Amniotic stem cell (primary cell): ENCODE measurements at places on chromosomes 4 and X.

- no peak for DNase-seq
Observed at GRCh38 chr4:14054391-14054790, 426.9 kb upstream of the BOD1L1 start.

GRCh38 chr4:5866841-5867813 is 25.8 kb downstream of the CRMP1 start:
- no peak for DNase-seq

DNA sequence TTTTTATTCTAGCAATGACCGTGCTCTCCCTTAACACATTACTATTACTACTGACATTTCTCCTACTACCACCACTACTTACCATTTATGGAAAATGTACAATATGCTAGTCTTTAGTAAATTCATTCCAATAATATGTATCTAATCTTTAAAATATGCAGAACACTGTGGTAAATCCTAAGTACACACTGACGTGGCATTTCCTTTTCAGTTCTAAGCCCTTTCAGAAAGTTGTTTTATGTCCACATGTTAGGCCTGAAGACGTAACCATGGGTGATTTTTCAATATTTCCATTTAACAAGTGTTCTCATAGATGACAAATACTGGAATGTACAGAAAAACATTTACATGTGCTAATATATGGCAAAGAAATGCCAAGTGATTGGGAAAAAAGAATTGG is 268.6 kb upstream of the SLIT2 start:
- DNase-seq = peak; percentile 95

DNA sequence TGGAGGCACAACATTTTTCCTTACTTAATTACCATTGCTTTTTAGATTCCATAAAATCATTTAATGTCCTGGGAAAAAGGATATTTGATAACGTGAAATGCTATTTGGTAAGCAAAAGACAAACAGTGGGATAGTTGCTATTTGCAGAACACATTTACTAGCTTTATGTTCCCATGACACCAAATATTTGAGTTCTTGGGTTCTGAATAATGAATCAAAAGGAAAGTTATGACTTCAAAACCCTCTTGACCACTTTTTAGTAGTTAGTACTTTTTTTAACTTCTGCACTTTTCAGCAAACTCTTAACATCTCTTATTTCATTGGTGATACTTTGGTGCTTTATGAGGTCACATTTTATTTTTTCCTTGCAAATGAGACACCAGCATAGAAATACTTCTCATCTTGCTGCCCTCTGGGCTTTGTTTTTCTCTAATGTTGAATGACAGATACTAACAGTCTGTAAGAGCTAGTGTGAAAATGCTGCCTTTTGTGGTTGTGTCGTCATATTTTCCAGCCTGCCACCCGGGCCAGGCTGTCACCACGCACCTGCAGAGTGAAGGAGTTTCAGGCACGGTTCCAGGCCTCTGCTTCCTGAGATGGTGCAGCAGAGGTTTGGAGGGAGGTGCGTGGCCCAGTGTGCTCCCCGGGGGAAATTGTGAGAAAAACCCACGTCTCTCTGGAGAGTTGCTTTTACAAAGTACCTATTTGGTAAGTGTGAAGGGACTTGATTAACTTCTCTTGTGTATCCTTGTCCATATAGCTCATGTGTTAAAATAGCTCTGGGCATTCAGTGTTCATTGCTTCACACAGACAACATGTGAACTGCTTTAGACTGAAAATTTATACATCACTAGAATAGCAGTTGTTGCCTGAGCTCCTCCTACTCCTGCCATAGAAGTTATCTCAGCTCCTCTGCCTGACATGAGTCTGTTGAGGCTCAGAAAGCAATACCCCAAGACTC is 34.7 kb downstream of the MSL3 start:
- no peak for DNase-seq

DNA sequence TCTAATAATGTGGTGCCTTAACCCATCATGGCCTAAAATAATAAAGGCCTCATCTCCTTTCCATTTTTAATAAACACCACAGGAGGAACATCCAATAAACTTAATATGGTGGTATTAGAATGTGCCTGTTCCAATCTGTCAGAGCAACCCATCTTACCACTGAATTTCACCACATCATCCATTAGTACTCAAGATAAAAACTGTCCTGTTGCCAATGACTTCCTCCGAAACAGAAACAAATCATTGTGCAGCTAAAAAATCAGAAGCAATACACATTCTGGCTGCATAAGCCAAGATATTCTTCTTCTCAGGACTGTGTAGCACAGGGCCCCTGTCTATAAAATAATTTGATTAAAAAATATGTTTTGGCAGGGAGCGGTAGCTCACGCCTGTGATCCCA is 18.5 kb downstream of the TLR10 start:
- no peak for DNase-seq
